ENCODE measurements at places on chromosomes 5 and 9. TPM values are rescaled to one million over a fixed set of nuclear protein-coding genes. Genes with fewer than 3 reads are reported as not detected.

The PCDHGC5 gene
- polyA plus RNA-seq = not detected

The KLHL3 gene
- polyA plus RNA-seq = 3.4 TPM

The SLC25A2 gene
- not detected for polyA plus RNA-seq

The PAPPA gene
- not detected for polyA plus RNA-seq

The SLC6A18 gene
- not detected for polyA plus RNA-seq

The TAF11L10 gene
- not detected for polyA plus RNA-seq

The PRR7 gene
- polyA plus RNA-seq = 22.1 TPM

The NEURL1B gene
- polyA plus RNA-seq = not detected

The RABL6 gene
- 20.9 TPM for polyA plus RNA-seq

The ACOT12 gene
- polyA plus RNA-seq = not detected

The PCDHB12 gene
- polyA plus RNA-seq = not detected

The NSG2 gene
- not detected for polyA plus RNA-seq

Data from CD8-positive, alpha-beta memory T cell (primary cell).